Frontal cortex (tissue), 4 donors: ENCODE measurements at places on chromosomes 2 and 18. TPM values are rescaled to one million over a fixed set of nuclear protein-coding genes. Genes with fewer than 3 reads are reported as not detected.

Gene APCDD1
- total RNA-seq: 10.6 TPM

Gene ARHGAP15
- 19.2 TPM for total RNA-seq

Gene IGFBP2
- total RNA-seq: 253 TPM

Gene CEBPZ
- 51.4 TPM for total RNA-seq

Gene APLF
- 11.8 TPM for total RNA-seq

Gene PPP1R7
- 48.9 TPM for total RNA-seq

Gene RGPD3
- total RNA-seq: 1.2 TPM

Gene ITPRIPL1
- 4.9 TPM for total RNA-seq

Gene LYG2
- not detected for total RNA-seq

Gene SNORC
- total RNA-seq: 2.4 TPM

Gene LIMS4
- 0.41 TPM for total RNA-seq

Gene VRK2
- total RNA-seq: 6.1 TPM

Gene PAIP2B
- 20.4 TPM for total RNA-seq

Gene HOXD9
- not detected for total RNA-seq

Gene YIPF4
- 43.6 TPM for total RNA-seq

- no peak for DNase-seq
These were observed 583.2 kb upstream of the ID2 start for GRCh38 chr2:8098476-8099266.

GRCh38 chr2:14015113-14015630 lies 617.3 kb upstream of the LRATD1 start:
- DNase-seq: no peak

- no peak for DNase-seq
These were observed 1676.4 kb upstream of the SLC39A10 start for GRCh38 chr2:193980599-193980998.

DNA sequence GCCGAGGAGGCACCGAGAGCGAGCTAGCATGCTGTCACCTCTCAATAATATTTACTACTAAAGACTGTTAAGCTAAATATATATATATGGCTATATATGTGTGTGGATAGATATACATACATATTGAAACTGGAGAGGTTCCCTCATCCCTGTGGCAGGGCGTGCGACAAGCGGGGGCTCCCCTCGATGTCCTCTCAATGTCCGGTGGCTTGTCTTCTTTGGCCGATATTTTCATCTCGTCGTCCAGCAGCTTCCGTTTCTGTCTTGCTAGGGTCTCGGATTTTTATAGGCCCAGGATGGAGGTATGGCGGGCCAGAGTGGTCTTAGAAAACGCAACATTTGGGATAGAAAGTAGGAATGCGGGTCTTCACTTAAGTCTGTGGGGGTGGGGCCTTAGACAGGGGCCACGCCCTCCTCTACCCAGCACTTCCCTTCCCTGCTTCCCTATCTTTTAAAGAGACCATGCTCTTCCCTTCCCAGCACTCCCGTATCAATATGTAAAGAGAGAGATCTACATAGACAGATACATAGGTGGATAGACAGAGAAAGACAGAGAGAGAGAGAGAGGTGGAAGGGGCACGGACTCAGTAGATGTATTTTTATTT lies 866.8 kb downstream of the DSC3 start:
- DNase-seq: no peak

- DNase-seq: no peak
These were observed 300.6 kb upstream of the TFPI start for GRCh38 chr2:187854801-187855200.

- no peak for DNase-seq
These were observed 2.4 kb upstream of the CHRNG start for GRCh38 chr2:232537079-232537478.

- no peak for DNase-seq
These were observed 73.6 kb upstream of the RGPD5 start for GRCh38 chr2:109720380-109721106.

GRCh38 chr18:22544626-22545025 lies 126.9 kb upstream of the CTAGE1 start:
- no peak for DNase-seq

DNA sequence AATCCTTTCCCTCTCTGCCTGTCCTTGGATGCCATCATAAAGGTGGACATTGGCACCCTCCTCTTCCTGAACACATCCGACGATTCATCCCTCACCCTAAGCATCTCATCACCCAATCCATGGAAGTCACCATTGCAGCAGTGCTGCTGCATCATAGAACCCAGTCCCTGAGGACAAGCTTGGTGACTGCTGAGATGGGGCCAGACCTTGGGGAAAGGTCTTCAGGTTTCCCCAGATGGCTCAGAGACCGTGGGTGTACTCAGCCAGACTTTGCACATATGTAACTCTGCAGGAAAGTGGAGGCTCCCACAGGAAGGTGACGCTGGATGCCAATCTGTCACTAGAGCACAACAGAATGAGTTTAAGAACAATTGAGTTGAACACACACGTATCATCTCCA lies 202.2 kb downstream of the SOX11 start:
- no peak for DNase-seq

DNA sequence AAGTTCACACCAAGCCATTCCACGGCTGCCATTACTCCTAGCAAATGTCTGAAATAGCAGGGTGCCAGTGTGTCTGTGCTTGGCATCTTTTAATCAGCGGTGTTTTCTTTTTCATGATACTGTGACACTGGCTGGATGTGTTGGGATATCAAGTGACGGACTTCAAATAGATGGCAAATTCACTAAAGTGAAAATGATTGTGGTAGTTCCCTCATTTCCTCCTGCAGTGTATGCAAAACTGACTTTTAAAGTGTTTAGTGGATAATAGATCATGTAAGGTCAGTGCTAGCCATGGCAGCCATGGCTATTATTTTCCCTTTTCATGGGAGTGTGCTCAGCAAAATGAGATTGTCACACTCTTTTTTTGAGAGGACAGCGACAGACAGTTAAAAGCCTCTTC lies 261.5 kb upstream of the SIX3 start:
- DNase-seq: no peak

- DNase-seq: no peak
These were observed 310.5 kb downstream of the MYCN start for GRCh38 chr2:16250886-16251285.

DNA sequence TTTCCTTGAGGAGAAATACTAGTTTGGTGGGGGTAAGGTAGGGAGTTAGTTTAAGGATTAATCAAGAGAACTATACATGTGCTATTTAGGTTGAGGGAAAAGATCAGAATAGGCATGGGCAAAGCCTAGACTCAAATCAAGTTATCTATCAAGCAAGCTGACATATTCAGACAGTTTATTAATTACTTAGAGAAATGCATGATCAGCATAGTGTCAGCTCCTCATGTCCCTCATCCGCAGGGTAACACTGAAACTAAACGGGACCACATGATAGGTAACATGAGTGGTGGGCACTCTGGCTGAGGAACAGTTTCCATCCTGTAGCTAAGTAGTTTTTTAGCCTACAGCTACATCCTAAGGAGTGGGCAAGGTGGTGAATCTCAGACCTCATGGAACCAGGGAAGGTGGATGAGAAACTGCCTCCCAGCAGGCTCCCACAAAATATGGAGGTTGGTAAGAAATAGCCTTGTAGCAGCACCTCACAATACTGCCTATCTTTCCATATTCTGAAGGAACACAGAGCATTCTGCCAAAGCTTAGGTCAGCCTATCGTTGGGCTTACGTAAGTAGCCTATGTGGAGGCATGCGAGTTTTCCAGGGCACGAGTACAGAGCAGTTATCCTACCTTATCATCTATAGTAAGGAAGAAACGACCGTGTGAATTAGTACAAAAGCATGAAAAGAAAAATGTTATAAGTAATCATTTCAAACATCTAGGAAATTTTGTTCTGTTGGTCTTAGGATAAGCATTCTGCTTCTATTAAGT lies 18.4 kb downstream of the ZC3H6 start:
- DNase-seq: no peak

DNA sequence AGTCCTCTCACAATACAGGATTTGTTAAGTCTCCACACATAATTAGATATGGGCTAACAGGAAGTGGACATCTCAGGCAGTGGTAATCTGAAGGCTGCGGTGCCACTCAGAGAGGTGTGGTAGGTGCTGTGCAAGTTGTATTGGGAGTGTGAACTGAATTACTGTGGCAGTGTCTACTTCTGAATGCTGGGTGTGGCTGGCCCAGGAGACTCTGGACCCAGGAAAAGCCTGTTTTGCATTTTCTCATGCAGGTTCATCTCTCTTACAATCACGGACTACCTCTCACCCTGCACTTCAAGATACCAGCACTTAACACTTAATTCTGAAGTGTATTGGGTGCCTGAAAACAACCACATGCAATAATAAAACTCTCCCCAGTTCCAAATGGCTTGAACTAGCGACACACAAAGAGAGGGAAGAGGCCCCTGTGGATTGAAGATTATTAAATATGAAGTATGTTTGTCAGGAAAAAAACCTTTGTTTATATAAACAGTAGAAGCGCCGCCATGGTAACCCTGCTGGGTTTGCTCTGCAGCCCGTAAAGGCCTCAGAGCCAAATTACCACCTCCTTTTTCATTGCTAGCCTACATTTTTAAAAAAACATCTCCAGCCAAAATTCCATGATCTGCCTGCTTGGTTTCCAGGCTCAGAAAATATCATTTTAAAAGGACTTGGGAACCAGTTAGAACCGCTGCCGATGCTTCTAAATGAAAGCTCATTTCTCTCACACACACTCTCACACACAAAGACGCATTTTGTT lies 77.5 kb downstream of the GFPT1 start:
- DNase-seq: no peak

DNA sequence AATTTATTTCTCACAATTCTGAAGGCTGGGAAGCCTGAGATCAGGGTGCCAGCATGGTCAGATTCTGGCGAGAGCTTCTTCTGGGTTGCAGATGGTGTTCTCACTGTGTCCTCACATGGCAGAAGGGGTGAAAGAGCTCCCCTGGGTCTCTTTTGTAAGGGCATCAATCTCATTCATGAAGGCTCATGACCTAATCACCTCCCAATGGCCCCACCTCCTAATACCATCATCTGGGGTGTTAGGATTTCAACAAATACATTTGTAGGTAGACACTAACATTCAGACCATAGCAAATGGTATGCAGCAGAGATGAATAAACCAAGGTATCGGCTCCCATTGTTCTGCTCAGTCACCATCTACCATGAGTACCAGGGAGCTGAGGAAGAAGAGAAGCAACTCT lies 32.7 kb downstream of the YPEL5 start:
- no peak for DNase-seq

GRCh38 chr2:227322530-227323205 lies 2.4 kb upstream of the MFF start:
- DNase-seq: no peak

- DNase-seq: no peak
These were observed 14.9 kb upstream of the HPCAL1 start for GRCh38 chr2:10287761-10288160.

GRCh38 chr18:811892-812375 lies at the start of gene YES1:
Gene YES1, minus strand, starts transcription at chr18:812242. Its CDS starts 55,415 bp downstream, at chr18:756827.
- DNase-seq: peak; percentile 78

DNA sequence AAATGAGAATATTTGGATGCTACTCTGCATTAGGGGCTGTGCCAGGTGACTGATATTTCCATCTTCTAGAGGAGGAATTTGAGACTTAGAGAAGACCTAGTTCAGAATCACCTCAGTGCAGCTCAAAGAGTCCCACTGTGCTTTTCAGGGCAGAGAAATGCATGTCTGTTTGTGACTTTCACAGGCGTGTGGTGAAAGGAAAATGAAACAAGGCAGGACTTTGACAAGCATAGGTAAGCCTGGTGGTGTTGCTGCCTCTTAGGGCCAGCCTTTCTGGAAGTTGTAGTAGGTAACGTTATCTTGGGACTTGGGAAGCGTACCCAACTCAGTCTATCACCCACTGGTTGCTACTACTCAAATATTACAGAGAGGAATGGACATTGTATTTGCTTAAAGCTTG lies 2.6 kb downstream of the GPR39 start:
- no peak for DNase-seq

- no peak for DNase-seq
These were observed 95.9 kb upstream of the GRB14 start for GRCh38 chr2:164717000-164717803.

DNA sequence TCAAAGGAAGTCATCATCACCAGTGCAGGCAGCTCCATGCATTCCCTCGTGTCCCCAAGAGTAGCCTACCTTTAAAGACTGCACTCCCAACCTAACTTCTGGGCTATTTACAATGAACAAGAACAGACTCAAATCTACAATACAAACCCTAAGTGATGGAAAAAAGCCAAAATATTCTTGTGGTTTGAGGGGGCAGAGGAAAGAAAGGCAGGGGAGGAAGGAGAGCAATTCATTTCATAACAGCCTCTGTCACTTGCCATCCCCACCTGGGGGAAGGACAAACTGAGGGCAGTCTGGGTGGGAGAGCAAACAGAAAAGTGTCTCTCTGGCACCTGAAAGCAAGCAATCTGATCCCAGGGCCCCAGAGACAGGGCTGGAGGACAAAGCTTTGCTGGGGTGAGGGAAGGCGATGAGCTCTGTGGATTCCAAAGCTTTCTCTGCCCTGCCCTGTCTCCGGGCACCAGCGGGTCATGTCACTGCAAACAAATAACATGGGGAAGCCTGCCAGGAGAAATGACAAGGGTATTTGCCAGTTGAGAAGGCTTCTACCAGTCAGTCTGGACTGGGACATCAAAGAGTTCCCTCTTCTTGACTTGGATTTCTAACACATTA lies 528.0 kb upstream of the TNP1 start:
- no peak for DNase-seq

- DNase-seq: no peak
These were observed 94.1 kb upstream of the ST8SIA3 start for GRCh38 chr18:57258131-57258777.

GRCh38 chr2:20543469-20544152 lies 96.7 kb downstream of the RHOB start:
- DNase-seq: no peak

DNA sequence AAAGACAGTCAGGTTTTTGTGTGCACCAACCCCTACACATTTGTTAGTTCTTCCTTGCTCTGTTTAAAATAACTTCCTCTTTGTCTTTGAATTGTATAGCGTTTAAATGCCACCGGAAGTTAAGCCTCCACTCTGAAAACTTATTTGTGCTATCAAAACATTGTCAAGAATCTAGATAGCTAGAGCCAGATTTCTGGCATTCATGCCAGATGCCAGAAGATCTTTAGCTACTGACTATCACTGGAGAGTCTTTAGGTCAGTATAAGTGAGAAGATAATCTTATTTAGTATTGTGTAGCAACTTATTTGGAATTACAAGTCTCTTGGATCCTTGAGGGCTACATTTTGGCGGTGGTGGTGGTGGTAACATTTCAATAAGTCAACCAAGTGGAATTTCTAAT lies 63.4 kb upstream of the ADAM23 start:
- DNase-seq: no peak

DNA sequence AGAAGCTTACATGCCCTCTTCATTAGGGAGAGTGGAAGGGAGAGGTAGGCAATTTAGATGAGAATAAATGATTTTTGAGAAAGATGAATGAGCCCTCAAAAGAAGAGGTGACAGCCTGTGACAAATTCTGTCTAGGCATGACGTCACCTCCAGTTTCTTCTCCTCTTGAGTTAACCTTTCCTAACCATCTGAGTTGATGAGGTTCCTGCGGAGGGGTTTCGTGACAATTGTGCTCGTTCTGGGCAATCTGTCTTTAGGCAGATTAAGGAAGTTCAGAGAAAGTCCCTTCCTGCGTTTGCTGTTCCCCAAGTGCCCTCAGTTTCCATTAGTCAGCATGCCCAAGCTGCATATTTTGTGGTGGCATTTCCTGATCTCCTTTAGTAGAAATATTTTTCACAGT lies 640.2 kb upstream of the SYT4 start:
- no peak for DNase-seq
